ENCODE measurements at places on chromosomes 2 and 18. TPM values are rescaled to one million over a fixed set of nuclear protein-coding genes. Genes with fewer than 3 reads are reported as not detected.

The TTN gene
- total RNA-seq, result 23.4 TPM

The ADD2 gene
- 1.3 TPM for total RNA-seq

The IL1RN gene
- total RNA-seq, result 0.66 TPM

The GATA6 gene
- total RNA-seq, result 3.0 TPM

The GREB1L gene
- total RNA-seq, result 75.7 TPM

The ALPP gene
- total RNA-seq, result not detected

The FMNL2 gene
- 40.0 TPM for total RNA-seq

The EVA1A gene
- 10.4 TPM for total RNA-seq

The HS6ST1 gene
- total RNA-seq, result 29.8 TPM

The TBR1 gene
- not detected for total RNA-seq

The HK2 gene
- total RNA-seq, result 39.2 TPM

The DSEL gene
- total RNA-seq, result 13.8 TPM

The MC4R gene
- total RNA-seq, result not detected

GRCh38 chr18:49749563-49749962, 63.8 kb downstream of the ACAA2 start:
- peaks cover 4% of the 10 kb centered on the region for H3K27me3 ChIP-seq
- no peak overlapping the region for H3K4me3 ChIP-seq
- DNase-seq, result no peak
- H3K27ac ChIP-seq, result no peak overlapping the region
- H3K4me1 ChIP-seq, result no peaks in the 10 kb centered on the region

DNA sequence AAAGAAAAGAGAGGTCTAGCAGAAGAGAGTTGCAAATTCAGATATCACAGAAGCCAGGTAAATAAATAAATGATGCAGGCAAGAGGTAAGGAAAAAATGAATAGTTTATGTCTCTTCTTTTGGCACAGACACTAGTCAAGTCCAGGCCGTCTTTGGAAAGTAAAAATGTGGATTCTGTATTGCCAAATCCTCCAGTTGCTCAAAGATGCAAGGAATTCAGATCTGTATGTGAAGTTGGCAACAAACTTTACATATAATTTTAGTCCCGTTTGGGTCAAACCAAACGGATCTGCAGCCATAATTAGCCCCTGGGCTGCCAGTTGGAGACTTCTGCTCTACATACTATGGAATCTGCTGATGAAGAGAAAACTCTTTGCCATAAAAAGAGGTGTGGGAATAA, 200.5 kb upstream of the RND3 start:
- H3K4me3 ChIP-seq, result no peak overlapping the region
- no peaks in the 10 kb centered on the region for H3K27me3 ChIP-seq
- DNase-seq, result no peak
- no peaks in the 10 kb centered on the region for H3K36me3 ChIP-seq
- H3K4me1 ChIP-seq, result no peaks in the 10 kb centered on the region

GRCh38 chr2:182594286-182594685, 121.8 kb upstream of the DNAJC10 start:
- H3K36me3 ChIP-seq, result no peaks in the 10 kb centered on the region
- no peak overlapping the region for H3K4me3 ChIP-seq
- no peak overlapping the region for H3K27ac ChIP-seq
- no peaks in the 10 kb centered on the region for H3K27me3 ChIP-seq
- no peak for DNase-seq

DNA sequence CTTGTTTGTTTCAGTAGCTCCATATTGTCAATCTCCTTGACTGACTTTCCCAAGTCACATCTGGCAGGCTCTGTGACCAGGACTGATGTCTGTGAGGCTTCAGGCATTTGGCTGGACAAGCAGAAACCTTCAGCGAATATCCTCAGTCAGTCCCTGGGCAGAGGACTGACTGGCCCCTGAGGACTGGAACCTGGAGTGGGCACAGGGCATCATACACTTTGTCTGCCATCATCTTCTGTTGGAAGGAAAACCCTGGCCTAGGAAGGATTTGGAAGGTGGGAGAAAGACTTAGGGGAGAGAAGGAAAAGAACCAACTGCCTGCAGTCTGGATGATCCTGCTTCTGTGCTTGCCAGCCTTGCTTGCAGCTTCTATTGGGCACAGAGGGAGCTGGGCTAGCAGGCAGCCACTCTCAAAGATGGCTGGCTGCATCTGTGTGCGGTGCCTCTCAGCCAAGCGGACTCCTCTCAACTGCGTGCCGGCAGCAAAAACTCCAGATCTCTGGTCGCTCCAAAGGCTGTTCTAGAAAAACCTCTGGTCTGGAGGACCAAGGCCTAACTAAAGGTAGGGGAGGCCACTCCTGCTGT, 126.8 kb downstream of the MARCHF4 start:
- H3K4me1 ChIP-seq, result no peaks in the 10 kb centered on the region
- DNase-seq, result no peak
- H3K27ac ChIP-seq, result no peak overlapping the region
- H3K4me3 ChIP-seq, result no peak overlapping the region
- no peaks in the 10 kb centered on the region for H3K27me3 ChIP-seq
- H3K36me3 ChIP-seq, result no peaks in the 10 kb centered on the region

DNA sequence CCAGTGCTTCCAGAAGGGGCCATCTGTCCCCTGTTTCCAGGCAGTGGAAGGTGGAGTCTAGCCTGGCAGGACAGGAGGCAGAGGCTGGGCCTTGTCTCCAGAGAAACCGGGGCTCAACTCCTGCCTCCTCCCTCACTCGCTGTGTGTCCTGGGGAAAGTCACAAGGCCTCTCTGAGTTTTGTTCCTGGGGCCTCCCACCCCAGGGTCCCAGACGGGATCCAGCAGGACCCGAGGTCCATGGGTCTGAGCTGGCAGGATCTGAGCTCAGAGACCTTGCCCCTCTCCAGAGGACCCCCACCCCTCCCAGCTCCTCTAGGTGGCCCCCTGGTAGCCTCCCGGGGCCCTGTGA, 72.2 kb upstream of the TAF1B start:
- H3K27ac ChIP-seq, result peak overlapping the region; percentile 68
- no peaks in the 10 kb centered on the region for H3K27me3 ChIP-seq
- peaks cover 7% of the 10 kb centered on the region for H3K4me1 ChIP-seq
- H3K36me3 ChIP-seq, result no peaks in the 10 kb centered on the region

GRCh38 chr18:10035281-10035991, 121.6 kb downstream of the VAPA start:
- H3K4me3 ChIP-seq, result no peak overlapping the region
- no peaks in the 10 kb centered on the region for H3K36me3 ChIP-seq
- DNase-seq, result peak; percentile 56
- peaks cover 8% of the 10 kb centered on the region for H3K4me1 ChIP-seq
- H3K27me3 ChIP-seq, result no peaks in the 10 kb centered on the region

GRCh38 chr2:174772472-174772801, 8.2 kb upstream of the CHRNA1 start:
- DNase-seq, result no peak
- H3K27me3 ChIP-seq, result no peaks in the 10 kb centered on the region
- H3K4me1 ChIP-seq, result no peaks in the 10 kb centered on the region
- no peak overlapping the region for H3K4me3 ChIP-seq
- H3K36me3 ChIP-seq, result no peaks in the 10 kb centered on the region
- H3K27ac ChIP-seq, result peak overlapping the region; percentile 54

DNA sequence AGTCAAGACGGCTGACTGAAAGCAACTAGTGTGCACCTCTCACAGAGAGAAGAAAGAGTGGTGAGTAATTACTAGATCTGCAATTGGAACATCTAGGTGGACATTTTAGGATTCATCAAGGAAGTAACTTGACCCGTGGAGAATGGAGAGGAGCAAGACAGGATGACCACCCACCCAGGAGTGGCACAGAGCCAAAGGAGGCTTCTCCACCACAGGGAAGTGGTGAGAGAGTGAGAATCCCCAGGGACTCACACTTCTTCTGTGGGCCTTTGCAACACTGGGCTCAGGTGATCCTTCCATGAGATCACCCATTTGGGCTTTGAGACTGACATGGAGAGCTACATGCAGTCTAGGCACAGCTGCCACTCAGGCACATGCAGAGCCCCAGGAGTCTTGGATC, 132.8 kb upstream of the GALNT5 start:
- no peaks in the 10 kb centered on the region for H3K36me3 ChIP-seq
- no peak overlapping the region for H3K27ac ChIP-seq
- H3K4me3 ChIP-seq, result no peak overlapping the region
- no peaks in the 10 kb centered on the region for H3K4me1 ChIP-seq
- no peaks in the 10 kb centered on the region for H3K27me3 ChIP-seq

GRCh38 chr18:9709304-9709877, 1.3 kb downstream of the RAB31 start:
- no peaks in the 10 kb centered on the region for H3K4me1 ChIP-seq
- peak overlapping the region; percentile 23 for H3K27ac ChIP-seq
- no peaks in the 10 kb centered on the region for H3K27me3 ChIP-seq
- H3K4me3 ChIP-seq, result peak overlapping the region; percentile 75
- DNase-seq, result no peak
- no peaks in the 10 kb centered on the region for H3K36me3 ChIP-seq

DNA sequence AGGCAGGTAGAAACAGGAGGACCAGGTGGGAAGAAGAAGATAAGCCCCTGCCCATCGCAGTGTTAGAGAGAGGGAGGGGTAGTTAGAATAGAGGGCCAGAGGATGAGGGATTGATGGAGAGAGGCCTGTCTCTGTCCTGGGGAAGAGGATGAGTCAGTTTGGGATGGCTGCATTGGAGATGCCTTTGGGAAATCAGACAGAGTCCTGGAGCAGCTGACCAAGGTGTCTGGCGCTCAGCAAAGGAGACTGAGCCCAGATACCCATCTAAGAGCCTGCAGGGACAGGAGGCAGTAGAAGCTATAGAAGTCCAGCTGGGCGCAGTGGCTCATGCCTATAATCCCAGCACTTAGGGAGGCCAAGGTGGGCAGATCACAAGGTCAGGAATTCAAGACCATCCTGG, 177.8 kb upstream of the HAAO start:
- H3K27ac ChIP-seq, result no peak overlapping the region
- no peaks in the 10 kb centered on the region for H3K27me3 ChIP-seq
- no peak overlapping the region for H3K4me3 ChIP-seq
- DNase-seq, result no peak

- no peak for DNase-seq
- no peaks in the 10 kb centered on the region for H3K27me3 ChIP-seq
- H3K27ac ChIP-seq, result no peak overlapping the region
Observed at GRCh38 chr2:209956271-209956670, 46.2 kb upstream of the RPE start.

DNA sequence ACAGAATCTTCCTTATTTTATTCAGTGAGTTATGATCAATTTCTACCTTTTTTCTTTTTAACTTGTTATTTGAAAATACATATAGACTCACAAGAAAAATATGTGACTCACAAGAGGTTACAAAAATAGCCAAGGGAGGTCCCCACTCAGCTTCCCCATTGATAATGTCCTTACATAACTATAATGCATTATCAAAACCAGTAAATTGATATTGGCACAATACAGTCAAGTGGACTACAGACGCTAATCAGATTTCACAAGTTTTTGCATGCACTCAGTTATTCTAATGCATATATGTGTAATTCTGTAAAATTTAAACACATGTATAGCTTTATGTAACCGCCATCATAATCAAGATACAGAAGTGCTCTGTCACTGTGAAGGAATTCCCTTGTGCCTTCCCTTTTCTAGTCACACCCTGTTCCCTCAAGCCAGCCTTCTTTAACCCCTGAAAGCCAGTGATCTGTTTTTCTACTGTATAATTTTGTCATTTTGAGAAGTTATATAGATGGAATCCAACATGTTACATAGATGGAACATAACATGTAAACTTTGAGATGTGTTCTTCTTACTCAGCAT, 118.4 kb downstream of the ALMS1 start:
- DNase-seq, result no peak
- H3K4me1 ChIP-seq, result no peaks in the 10 kb centered on the region
- H3K27me3 ChIP-seq, result no peaks in the 10 kb centered on the region
- H3K4me3 ChIP-seq, result no peak overlapping the region
- no peak overlapping the region for H3K27ac ChIP-seq

GRCh38 chr2:24813691-24814137, 20.5 kb downstream of the CENPO start:
- H3K4me1 ChIP-seq, result no peaks in the 10 kb centered on the region
- H3K27ac ChIP-seq, result no peak overlapping the region
- H3K36me3 ChIP-seq, result no peaks in the 10 kb centered on the region
- H3K4me3 ChIP-seq, result no peak overlapping the region
- H3K27me3 ChIP-seq, result no peaks in the 10 kb centered on the region

GRCh38 chr2:230602562-230603230, 109.9 kb upstream of the CAB39 start:
- H3K36me3 ChIP-seq, result no peaks in the 10 kb centered on the region
- DNase-seq, result no peak
- no peaks in the 10 kb centered on the region for H3K4me1 ChIP-seq
- no peak overlapping the region for H3K4me3 ChIP-seq
- no peaks in the 10 kb centered on the region for H3K27me3 ChIP-seq

DNA sequence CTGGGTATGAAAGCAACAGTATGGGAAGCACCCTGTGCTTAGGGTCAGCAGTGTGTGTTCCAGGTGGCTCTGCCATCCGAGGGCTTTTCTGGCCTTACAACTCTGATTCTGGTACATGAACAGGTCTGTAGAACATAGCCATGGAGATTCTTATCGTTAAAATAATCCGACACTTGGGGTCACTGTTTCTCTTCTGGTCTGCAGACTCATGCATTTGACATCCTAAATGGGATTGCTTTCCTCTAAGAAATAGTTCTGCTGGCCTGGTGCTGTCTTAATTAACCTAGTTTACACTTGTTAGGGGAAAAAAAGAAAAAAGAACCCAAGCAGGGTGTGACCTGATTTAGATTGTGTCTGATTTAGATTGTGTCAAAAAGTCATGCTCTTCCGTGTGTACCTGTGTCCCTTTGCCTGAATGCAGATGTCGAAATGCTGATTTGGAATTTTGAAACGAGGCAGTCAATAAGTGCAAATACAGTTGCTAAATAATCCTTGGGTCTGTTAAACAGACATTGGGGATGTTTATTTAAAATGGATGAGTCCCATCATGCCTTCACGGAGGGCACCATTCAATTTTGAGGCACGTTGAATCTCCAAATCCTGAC, 59.6 kb downstream of the TRPM8 start:
- DNase-seq, result no peak
- no peaks in the 10 kb centered on the region for H3K36me3 ChIP-seq
- H3K4me3 ChIP-seq, result no peak overlapping the region
- H3K27ac ChIP-seq, result no peak overlapping the region
- H3K27me3 ChIP-seq, result no peaks in the 10 kb centered on the region

DNA sequence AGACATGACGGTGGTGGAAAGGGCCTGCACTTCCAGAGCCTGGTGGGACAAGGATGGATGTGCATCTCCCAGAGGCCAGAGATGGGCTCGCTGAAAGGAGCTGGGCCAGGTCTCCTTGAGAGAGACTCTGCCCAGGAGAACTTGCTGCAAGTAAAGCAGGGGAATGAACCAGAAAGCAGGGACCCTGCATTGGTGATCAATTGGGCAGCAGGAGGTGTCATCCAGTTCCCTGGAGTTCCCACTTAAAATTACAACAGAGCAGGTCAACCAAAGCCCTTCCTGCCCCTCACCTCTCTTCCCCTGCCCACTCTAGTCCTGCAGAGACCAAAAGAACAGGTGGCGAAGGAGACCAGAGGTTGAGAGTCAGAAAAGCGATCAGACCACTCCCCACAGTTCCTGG, 69.7 kb upstream of the CAB39 start:
- no peak overlapping the region for H3K27ac ChIP-seq
- no peaks in the 10 kb centered on the region for H3K27me3 ChIP-seq
- no peak overlapping the region for H3K4me3 ChIP-seq
- H3K4me1 ChIP-seq, result no peaks in the 10 kb centered on the region
- DNase-seq, result no peak
